ENCODE measurements at places on chromosomes 16 and 17.

DNA sequence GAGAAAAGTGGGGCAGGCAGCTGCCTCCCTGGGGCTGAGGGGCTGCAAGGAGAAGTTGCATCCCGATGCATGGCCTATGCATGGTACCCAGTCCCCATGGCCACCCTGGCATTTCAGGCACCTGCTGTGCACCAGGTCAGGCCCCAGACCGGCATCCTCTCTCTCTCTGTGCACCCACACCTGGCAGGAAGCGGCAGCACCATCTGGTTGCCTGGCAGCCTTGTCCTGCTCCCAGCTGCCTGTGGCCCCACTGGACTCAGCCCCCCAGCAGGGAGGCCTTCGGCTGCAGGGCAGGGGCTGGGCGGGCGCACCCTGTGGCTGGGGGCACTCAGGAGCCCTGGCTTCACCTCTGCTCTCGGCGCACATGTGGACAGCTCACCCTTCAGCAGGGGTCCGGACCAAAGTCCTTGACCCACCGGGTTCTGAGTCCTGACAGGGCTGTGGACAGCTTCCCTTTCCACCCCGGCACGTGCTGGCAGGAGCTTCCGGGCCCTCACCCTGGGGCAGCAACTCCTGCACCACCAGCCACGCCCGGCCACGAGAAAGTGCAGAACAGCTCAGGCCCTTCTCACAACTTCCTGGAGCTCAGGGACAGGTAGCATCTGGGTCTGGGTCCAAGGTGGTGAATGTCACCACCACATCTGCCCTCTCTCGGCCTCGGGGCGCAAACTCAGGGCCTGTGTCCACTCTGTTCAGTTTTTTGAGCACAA, 36.7 kb downstream of the CTU2 start:
- DNase-seq: no peak

- no peak for DNase-seq
Measured at GRCh38 chr16:3950343-3951193, 70.1 kb upstream of the CREBBP start.

DNA sequence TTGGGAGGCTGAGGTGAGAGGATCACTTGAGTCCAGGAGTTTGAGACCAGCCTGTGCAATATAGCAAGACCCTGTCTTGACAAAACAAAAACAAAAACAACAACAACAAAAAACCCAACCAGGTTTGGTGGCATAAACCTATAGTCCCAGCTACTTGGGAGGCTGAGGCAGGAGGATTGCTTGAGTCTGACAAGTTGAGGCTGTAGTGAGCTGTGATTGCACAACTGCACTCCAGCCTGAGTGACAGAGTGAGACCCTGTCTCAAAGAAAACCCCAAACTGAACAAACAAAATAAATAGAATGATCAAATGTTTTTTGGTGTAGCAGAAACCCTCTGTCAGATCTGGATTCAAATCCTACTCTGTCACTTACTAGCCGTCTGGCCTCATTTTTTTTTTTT, 16.0 kb upstream of the SYT17 start:
- DNase-seq: no peak

DNA sequence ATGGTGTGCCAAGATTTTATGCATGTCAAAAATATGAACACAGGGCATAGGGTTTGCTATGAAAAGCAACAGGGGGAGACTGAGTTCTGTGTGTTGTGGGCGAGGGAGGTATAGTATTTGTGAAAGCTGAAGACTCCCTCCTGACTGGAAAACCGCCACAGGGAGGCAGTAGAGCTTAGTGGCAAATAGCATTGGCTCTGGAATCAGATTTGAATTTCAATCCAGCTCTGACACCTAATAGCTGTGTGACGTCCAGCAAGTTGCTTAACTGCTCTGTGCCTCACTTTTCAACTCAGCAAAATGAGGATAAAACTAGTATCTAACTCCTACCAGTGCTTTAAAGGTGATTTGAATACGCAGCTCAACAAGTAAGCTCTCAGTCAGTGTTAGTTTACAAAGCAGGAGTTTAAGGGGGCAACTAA, 22.0 kb downstream of the KPNA2 start:
- DNase-seq: no peak

DNA sequence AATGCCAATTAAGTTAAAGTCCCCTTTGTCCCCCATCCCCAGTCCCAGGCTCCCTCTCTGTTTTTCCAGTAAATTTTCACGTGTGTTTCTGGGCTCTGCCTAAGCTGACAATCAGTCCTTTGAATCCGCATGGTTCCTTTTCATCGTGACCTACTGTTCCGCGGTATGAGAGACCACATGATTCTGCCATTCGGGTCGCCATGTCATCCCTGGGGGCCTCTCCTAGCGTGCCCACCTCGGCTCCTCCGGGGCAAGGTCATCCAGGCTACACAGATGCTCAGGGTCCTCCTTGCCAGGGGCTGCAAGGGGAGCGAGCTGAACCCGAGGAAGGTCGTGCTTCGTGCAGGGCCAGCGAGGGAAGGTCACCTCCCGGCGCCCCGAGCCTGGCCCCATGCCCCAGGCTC, 157.6 kb downstream of the RAB11FIP4 start:
- DNase-seq: no peak

DNA sequence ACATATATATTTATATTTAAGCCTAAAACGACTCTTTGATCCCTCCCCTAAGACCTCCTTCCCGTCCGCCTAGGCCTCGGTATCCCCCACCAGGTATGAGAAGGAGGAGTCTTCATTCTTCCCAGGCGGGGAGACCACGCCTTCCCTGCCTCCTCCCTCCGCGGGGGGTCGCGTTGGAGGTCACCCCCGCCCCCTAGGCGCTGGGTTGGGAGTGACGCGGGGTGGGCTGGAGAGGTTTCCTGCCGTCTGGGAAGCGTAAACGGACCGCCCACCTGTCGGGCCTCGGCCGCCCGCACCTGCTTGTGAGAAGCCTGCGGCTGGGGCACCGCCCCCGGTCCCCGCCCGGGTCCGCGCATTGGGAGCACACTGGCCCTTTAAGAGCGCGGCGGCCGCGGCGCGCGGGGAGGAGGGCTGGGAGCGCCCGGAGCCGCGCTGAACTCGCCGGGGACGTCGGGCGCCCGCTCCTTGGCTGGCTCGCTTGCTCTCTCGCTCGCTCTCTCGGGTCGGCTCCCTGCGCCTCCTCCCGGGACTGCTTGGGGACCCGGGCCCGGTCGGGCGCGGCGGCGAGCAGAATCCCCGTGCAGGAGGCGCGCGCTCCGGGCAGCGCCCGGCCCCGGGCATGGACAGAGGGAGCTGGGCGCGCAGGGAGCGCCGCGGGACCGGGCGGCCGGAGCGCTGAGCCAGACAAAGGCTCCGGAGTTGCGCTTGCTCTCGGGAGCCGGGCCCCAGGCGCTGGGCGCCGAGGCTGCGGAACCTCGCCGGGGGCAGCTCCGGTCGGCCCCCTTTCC, at the start of gene MMP15:
Gene MMP15 (plus strand): TSS at position 404 of the 788 bp plus-strand sequence. CDS start 597 bp downstream, outside the sequence.
- no peak for DNase-seq

GRCh38 chr17:22512506-22512905, 820.2 kb downstream of the KCNJ18 start:
- DNase-seq: no peak

DNA sequence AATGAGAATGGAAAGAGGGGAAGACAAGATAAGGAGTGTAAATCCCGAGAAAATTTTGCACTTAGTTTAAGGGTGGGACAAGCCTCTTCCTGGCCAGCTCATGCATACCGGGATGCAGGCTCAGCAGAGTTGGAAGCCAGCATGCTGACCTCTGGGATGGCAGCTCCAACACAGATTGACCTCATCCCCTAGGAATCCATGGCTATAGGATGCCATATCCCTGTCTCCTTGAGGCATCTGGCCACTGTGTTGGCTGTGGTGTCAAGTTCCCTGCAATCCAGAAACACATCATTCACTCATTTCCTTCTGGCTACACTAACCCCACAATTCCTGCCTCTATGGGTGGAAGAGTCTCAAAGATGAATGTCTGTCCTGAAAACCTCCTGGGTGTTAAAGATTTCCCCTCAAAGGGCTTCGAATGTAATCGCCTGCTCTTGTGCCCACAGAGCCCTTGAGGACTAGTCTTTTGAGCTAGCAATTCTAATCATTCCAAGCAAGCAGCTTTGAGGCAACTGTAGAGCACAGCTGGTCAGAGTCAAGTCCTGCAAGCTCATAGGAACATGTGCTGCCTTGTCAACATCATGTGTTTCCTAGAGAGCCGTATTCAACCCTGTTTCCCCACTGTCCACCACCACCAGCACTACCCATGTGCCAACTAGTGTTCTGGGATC, 141.4 kb downstream of the PMP22 start:
- DNase-seq: no peak

- no peak for DNase-seq
Measured at GRCh38 chr16:8589057-8589899, 1.0 kb downstream of the TMEM114 start.

DNA sequence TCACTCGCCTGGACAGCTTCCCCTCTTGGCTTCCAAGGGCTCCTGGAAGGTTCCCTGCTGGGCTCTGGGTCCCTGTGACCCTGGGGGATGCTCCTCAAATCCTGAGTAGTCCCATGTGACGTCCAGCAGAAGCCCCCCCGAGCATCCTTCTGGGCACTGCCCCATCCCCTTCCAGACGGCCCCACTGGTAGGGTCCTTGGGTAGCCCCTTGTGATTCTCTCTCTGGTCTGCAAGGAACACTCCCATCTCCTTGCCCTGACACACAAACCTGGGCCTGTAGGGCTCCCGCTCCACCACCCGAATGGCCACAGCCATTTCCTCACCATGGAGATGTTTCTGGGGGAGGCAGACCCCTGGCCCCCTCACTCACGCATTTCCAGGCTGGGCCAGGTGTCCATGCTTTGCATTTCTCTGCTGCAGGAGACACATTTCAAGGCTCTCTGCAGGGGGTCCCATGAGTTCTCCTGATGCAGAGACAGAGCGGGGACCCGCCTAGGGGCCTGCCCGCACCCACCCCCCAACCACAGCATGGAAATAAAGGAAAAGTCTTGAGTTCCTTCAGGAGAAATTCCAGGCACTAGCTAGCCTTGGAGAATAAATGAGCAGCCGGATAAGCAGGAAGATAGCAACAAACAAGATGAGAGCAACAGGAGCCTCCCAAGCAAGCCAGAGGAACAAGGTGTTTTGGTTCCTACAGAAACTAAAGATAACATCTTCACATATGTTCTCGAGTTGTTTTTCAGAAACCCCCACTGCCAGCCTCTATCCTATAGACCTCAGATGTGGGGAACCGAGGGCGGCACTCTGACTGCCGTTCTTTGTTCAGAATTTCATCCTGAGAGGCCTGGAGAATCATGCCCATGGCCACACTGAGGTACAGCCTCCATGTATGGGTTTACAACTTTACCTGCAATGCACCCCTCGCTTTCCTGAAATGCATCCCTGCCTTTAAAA, 128.8 kb downstream of the MGAT5B start:
- no peak for DNase-seq

GRCh38 chr17:74290340-74290739, 16.3 kb downstream of the DNAI2 start:
- DNase-seq: no peak

- DNase-seq: no peak
Measured at GRCh38 chr16:66152181-66152580, 214.3 kb upstream of the CDH5 start.

DNA sequence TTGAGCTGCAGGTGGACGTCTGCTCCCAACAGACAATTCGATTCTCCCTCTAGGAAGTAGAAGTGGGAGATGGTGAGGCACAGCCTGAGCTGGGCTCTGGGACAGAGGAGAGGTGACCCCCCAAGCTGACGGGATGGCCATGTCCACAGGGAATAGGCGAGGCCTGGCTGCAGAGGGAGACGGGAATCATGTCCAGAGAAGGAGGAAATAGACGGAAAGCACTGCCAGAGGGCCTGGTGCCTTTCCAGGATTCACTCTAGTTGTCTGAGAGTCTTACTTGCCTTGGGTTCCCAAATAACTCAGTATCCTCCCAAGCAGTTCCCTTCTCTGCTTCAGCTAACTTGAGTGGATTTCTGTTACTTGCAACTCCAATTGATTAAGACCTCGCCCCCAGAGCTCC, 4.3 kb upstream of the CRISPLD2 start:
- no peak for DNase-seq

- no peak for DNase-seq
Measured at GRCh38 chr17:80603396-80603795, 58.8 kb downstream of the RPTOR start.

GRCh38 chr16:11848842-11849241, 2.5 kb downstream of the RSL1D1 start:
- DNase-seq: no peak

DNA sequence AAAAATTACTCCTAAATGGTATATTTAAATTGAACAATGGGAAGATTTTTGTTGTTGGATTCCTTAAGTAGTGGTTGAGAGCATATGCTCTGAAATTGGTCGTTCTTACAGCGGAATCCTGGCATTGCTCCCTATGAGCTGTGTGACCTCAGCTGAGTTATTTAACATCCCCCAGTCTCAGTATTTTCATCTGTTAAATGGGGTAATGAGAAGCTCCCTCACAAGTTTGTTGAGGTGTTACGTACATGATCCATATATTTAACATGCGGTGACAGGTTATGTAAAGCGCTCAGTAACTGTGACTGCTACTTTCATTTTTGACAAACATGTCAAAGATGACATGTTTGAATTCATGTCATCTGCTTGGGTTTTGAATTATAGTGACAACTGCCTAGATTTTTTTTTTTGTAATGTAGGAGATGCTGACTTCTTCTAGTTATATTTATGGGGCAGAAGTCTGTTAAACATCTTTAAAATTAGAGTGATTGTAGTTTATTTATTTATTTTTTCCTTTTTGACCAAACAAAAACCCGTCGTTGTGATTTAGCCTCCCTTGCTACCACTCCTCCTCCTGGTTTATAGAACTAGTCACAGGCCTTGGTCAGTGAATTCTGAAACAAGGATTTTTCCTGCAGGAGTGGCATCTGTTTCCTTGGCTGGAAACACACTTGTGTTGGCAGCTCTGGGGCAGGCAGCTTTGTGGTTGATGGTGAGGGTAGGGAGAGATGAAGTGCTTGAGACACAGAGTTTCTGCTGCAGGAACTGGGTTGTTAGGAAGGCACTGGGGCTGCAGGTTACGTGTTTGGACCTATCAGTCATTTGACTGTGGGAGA, 268.8 kb downstream of the SNX29 start:
- no peak for DNase-seq

All from activated CD4-positive, CD25-positive, alpha-beta regulatory T cell treated with anti-CD3 and anti-CD28 coated beads, Interleukin-2, amount 50 U/mL, for 16 hours (primary cell).